ENCODE measurements at places on chromosomes 12 and 14.

DNA sequence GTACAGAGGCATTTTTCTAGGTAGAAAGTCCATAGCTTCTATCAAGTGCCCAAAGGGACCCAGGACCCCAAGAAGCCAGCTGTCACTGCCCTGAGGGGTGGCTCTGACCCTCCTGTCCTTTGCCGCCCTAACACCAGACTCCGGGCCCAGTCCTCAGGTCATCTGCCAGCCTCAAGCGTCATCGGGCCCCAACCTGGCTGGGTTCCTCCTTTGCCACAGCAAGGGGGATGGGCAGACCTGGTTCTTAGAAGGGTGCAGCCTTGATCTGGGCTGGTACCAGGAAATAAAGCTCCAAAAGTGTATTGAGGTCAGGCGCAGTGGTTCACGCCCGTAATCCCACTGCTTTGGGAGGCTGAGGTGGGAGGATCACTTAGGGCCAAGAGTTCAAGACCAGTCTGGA lies 27.1 kb upstream of the FAM222A start:
- no peak for DNase-seq

DNA sequence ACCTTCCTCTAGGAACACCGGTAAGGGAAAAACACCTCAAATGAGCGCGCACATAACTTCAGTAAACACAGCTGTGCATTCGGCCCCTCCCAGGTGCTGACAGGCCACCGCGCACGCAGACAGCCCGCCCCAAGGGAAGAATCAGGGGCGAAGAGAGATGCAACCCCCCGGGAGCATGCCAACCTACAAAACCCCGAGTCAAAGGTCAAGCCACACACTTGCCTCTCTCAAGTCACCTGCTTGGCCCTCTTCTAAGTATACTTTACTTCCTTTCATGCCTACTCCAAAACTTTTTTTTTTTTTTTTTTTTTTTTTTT lies 2.3 kb upstream of the CYP46A1 start:
- no peak for DNase-seq

GRCh38 chr12:120529641-120530417 lies 871 bp upstream of the COQ5 start:
- DNase-seq: peak; percentile 50

GRCh38 chr12:63068857-63069442 lies 82.1 kb downstream of the AVPR1A start:
- DNase-seq: peak; percentile 56

GRCh38 chr12:41141104-41141503 lies 47.0 kb upstream of the PDZRN4 start:
- no peak for DNase-seq

GRCh38 chr14:53473480-53473879 lies 320.4 kb upstream of the DDHD1 start:
- no peak for DNase-seq

DNA sequence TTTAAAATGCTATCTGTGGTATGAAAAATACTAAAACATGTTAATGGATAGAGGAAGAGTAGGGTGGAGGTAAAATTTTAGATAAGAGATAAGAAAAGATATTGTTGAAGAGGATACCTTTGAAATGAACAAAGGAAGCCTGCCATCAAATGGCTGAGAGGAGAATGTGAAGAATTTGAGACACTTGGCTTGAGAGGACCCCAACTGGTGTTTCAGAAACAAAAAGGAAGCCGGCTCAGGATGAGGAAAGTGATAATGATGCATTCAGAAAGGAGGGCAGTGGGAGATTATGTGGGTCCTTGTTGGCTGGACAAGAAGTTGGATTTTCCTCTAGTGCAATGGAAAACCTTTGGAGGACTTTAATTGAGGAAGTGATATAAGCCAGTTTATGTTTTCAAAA lies 264.4 kb downstream of the DUSP6 start:
- no peak for DNase-seq

DNA sequence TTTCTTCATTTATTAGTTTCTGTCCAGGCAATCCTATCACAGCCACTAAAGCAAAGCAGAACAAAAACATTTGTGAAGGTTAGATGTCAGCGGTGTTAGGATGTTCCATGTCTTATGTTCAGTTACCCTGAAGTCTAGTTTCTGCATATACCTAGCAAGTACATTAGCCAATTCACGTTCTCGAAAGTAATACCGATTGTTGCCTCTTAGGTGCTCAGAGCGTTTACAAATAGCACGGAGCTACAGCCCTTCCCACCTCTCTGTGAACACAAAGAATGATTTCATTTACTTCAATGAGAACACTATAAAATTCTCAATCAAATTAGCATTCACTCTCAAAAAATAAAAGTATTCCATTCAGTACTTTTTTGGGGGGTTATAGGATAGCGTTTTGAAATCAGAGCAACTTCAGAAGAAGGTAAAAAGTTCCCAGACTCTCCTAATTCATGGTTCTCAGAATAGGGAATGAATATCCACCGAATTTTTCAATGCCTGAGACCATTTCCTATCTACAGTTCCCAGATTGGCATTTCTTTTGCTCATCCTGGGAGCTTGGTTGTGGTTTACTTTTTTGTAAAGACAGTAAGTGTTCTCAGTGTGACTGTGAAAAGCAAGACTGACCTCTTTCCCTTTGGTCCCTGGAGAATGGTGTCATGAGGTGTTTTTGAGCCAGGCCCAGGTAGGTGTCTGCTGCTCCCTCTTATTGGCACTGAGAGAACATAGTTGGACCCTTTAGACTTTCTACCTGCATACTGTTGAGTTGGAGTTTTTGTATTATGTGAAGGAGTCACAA lies 488.0 kb upstream of the RGS6 start:
- no peak for DNase-seq

GRCh38 chr14:44982594-44982993 lies 20.6 kb downstream of the TOGARAM1 start:
- DNase-seq: no peak

GRCh38 chr12:119885549-119885948 lies 8.4 kb upstream of the CIT start:
- no peak for DNase-seq

DNA sequence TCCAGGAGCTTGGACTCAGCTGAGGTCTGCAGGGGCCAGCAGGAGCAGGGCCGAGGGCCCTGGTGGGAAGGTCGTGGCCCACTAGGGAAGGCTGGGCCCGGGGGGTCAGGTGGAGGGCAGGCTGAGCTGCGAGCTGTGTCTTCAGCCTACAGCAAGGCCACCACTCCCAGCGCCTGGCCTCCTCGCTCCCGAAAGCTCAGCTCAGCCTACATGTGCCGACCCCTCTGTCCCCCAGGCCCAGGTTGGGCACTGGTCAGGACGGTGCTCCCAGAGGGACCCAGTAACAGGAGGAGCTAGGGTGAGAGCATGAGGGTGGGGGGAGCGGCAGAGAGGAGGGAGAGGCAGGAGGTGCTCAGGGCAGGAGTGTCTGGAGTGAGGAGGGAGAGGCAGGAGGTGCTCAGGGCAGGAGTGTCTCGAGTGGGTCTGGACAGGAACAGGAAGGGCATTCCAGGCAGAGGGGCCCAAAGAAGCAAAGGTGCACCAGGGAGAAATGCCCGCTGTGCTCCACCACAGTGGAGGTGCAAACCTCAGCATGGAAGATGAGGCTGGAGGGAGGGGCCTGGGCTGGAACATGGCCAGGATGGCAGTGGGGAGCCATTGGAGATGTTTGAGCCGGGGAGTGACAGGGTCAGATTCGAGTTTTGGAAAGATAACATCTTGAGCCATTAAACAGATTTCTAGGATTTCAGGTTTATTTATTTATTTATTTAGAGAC lies 29.1 kb upstream of the GPR132 start:
- DNase-seq: no peak

- DNase-seq: no peak
These were observed 170.4 kb downstream of the DAD1 start for GRCh38 chr14:22418631-22419030.

DNA sequence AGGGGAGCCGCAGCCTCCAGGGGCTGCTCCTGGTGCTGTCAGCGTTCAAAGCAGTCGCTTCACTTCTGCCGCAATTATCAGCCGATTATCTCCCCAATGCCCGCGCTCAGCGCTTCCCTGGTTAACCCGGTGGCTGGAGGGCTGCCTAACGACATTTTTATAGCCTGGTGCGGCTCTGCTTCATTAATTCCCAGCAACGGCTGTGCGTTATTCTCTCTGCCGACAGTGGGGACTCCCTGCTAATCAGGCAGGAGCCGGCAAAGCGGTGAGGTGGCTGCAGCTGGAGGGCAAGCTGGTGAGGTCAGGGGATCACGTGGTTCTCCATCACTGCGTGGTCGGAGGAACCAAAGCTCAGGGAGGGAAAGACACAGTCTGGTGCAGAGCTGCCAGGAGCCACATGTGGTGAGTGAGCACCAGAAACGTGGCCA lies 62.9 kb downstream of the GLRX5 start:
- peak; percentile 96 for DNase-seq

DNA sequence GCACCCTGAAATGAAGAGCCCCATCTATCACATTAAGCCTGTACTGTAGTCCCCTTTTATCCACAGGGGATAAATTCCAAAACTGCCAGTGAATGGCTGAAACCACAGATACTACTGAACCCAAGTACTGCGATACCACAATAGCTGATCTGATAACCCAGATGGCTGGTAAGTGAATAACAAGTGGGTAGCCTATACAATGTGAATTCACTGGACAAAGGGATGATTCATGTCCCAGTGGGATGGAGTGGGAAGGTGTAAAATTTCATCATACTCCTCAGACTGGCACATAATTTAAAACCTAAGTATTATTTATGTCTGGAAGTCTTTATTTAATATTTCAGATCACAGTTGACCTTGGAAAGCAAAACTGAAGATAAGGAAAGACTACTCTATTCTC lies 201.3 kb downstream of the GPHN start:
- DNase-seq: no peak

DNA sequence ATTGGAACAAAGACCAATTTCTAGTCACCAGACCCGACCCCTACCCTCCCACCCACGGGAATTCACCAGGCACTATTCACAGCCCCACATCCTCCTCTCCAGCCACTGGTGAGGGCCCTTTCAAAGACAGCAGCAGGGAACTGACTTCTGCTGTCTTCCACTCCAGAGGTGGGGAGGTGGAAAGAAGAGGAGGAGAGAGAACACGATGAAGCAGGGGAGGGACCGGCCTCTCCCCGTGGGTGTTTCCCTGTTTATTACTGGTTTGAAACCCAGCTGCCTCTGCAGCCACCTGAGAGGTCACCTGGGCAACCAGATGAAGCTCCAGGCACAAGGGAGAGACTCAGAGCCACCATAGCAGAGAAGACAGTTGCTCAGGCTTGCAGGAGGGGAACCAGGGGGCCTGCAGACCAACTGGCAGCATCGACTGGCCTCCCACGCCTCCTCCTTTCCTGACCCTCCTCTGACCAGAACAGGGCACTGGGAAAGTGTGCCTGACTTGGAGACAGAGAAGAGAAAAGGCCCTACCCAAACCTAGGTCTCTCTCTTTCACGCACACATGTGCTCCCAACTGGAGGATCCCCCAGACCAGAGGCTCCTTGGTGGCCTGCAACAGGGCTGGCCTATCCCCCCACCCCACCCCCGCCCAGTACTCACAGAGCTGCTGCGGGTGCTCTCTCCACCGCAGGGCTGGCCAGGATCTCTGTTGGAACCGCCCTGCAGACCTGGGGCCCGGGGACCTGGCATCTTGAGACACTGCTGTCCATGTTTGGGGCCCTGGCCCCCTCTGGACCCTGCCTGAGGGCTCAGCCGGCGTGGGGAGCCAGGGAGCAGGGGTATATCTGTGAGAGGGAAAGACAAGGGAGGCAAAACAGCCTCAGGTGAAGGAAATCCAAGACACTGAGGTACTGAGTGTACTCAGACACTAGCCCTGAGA lies 22.8 kb downstream of the ANO2 start:
- DNase-seq: peak; percentile 6

Measured in NCI-H526 (cell line).